ENCODE measurements at places on chromosomes 1 and 21. TPM values are rescaled to one million over a fixed set of nuclear protein-coding genes. Genes with fewer than 3 reads are reported as not detected.

DNA sequence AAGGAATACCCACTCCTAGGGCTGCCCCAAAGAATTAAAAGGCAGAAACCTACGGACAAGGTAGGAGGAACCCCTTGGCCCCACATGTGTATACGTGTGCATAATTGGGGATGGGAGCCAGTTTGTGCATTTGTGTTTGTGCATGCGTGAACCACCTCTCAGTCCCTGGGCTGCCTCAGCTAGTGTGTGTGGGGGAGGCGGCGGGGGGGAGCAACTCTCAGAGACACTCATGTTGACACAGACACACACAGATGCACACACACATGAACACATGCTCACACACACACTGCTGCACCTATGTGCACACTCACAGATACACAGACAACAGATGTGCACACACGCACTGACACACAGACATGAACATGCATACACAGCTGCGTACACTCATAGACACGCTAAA lies 5.1 kb downstream of the LDLRAD1 start:
- DNase-seq, result no peak
- H3K4me3 ChIP-seq, result no peak overlapping the region
- no peaks in the 10 kb centered on the region for H3K4me1 ChIP-seq
- peaks cover 6% of the 10 kb centered on the region for H3K27me3 ChIP-seq
- H3K27ac ChIP-seq, result no peak overlapping the region

DNA sequence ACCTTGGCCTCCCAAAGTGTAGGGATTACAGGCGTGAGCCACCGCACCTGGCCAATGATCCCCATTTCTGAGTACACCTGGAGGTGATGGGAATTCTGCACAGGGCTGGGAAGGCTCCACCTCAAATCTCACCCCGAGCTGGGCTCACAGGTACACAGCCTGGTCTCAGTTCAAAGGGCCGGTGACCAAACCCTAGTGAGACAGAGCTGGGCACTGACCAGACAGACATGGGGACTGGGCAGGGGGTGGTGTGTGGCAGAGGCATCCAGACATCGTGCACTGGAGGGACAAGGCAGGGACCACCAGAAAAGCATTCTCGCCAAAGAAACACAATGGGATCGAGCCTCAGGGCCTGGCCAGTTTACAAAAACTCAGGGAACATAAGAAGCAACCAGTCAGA lies 17.2 kb downstream of the LSS start:
- H3K27ac ChIP-seq, result no peak overlapping the region
- H3K36me3 ChIP-seq, result no peaks in the 10 kb centered on the region
- DNase-seq, result no peak
- no peak overlapping the region for H3K4me3 ChIP-seq

DNA sequence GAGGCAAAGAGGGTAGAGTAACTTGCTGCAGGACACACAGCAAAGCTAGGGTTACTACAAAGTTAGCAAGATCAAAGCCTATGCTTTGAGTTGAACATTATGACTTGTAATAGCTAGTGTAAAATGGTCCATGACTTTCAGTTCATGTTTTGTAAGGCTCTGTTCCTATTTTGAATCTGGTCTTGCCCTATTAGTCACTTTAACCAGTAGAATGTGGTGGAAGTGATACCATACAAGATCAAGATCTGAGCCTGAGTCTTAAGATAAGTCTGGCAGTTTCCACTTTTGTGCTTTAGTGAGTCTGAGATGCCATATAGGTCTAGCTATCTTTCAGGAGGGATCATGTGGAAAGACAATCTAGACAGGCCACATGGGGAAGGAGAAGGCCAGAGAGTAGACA lies 282.1 kb upstream of the BRINP3 start:
- DNase-seq, result no peak
- no peaks in the 10 kb centered on the region for H3K36me3 ChIP-seq
- no peaks in the 10 kb centered on the region for H3K4me1 ChIP-seq
- no peak overlapping the region for H3K27ac ChIP-seq
- no peaks in the 10 kb centered on the region for H3K27me3 ChIP-seq

- DNase-seq, result no peak
- H3K36me3 ChIP-seq, result no peaks in the 10 kb centered on the region
- peaks cover 9% of the 10 kb centered on the region for H3K4me1 ChIP-seq
- H3K27ac ChIP-seq, result no peak overlapping the region
These were observed 34.8 kb upstream of the RNF187 start for GRCh38 chr1:228452194-228453021.

- no peak for DNase-seq
- no peaks in the 10 kb centered on the region for H3K4me1 ChIP-seq
- H3K36me3 ChIP-seq, result peaks cover 11% of the 10 kb centered on the region
- H3K27ac ChIP-seq, result no peak overlapping the region
- no peaks in the 10 kb centered on the region for H3K27me3 ChIP-seq
These were observed 61.3 kb downstream of the XKR8 start for GRCh38 chr1:28021064-28021463.

- no peaks in the 10 kb centered on the region for H3K27me3 ChIP-seq
- H3K27ac ChIP-seq, result peak overlapping the region; percentile 58
- peak; percentile 61 for DNase-seq
These were observed 10.2 kb downstream of the JAK1 start for GRCh38 chr1:64956010-64956640.

DNA sequence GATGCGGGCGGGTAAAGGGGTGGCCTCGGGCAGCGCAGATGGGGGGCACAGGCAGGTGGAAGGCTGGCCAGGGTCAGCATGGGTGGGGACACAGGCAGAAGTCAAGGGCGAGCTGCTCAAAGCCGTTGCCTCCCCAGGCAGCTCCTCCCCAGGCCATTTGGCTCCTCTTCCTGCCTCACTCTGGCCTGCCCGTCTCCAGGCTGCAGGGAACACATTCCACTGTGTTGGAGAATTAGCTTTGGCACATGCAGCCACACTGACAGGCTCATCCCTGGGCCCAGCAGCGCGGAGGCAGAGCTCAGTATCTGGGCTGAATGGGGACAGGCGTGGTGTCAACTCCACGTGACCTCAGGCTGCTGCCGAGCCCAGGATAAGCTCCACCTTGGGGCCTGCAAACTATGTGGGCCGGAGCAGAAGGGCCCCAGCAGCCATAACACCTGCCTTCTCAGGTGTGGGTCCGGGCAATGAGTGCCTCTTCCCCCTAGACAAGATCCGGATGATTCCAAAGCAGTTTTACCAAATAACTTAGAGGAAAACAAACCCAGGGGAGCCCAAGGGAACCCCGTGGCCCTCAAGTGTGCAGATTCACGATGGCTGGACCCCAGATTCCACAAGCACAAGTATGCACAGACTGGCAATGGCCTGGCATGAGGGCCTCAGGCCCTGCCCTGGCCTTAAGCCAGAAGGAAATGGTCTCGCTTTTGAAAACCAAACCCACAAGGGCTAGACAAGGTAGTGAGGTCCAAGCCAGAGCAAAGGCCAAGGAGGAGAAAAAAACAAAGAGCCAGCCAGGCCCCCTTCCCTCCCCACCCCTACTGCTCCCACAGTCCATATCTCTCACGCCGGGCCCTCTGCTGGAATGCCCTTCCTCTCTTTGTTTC lies 40.2 kb downstream of the HSPG2 start:
- peaks cover 22% of the 10 kb centered on the region for H3K36me3 ChIP-seq
- DNase-seq, result peak; percentile 80
- peak overlapping the region; percentile 96 for H3K27ac ChIP-seq
- no peak overlapping the region for H3K4me3 ChIP-seq

GRCh38 chr1:231879296-231879695 lies 252.7 kb downstream of the DISC1 start:
- H3K27ac ChIP-seq, result no peak overlapping the region
- no peak overlapping the region for H3K4me3 ChIP-seq
- H3K36me3 ChIP-seq, result no peaks in the 10 kb centered on the region
- no peaks in the 10 kb centered on the region for H3K27me3 ChIP-seq

DNA sequence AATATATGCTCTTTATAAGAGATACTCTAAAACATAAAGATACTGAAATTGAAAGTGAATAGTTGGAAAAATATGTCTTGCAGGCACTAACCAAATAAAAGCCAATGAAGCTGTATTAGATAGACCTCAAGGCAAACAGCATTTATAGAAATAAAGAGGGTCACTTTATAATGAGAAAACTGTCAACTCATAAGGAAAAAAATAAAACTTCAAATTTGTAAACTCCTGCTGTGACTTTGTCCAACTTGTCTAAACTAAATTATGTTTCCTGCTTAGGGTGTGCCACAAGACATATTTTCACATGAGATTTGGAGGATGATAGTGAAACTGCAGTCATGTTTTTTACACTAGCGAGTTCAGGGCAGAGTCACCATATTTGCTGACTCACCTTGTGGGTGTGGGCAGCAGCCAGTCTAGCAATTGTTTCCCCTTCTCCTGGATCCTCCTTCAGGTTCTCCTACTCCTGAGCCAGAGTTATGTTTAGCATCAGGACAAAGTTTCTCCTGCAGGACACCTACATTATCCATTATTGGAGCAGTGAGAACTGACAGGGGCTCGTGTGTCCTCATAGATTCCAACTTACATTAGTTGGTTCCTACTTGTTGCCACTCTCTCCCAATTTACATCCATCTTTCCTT lies 43.8 kb downstream of the CD53 start:
- peaks cover 11% of the 10 kb centered on the region for H3K4me1 ChIP-seq
- no peaks in the 10 kb centered on the region for H3K27me3 ChIP-seq
- H3K27ac ChIP-seq, result no peak overlapping the region
- H3K36me3 ChIP-seq, result no peaks in the 10 kb centered on the region
- peak; percentile 57 for DNase-seq

DNA sequence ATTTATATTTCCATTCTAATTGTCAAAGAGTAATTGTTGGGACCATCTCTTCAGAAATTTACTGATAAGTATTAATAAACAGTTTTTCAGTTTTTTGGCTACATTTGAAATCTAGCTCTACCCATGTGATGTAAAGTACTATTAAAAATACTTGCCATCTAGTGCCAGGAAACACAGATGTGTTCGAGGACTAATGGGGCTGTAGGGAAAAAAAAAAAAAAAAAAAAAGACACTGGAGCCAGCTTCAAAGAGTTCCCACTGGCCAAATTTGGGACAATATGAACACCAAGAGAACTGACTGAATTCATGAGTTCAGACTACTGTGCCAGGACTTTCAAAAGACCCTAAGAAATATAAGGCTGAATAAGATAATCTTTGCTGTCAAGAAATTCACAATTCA lies 65.2 kb upstream of the GFI1 start:
- H3K36me3 ChIP-seq, result no peaks in the 10 kb centered on the region
- H3K4me1 ChIP-seq, result no peaks in the 10 kb centered on the region
- H3K4me3 ChIP-seq, result no peak overlapping the region
- DNase-seq, result no peak
- no peak overlapping the region for H3K27ac ChIP-seq

DNA sequence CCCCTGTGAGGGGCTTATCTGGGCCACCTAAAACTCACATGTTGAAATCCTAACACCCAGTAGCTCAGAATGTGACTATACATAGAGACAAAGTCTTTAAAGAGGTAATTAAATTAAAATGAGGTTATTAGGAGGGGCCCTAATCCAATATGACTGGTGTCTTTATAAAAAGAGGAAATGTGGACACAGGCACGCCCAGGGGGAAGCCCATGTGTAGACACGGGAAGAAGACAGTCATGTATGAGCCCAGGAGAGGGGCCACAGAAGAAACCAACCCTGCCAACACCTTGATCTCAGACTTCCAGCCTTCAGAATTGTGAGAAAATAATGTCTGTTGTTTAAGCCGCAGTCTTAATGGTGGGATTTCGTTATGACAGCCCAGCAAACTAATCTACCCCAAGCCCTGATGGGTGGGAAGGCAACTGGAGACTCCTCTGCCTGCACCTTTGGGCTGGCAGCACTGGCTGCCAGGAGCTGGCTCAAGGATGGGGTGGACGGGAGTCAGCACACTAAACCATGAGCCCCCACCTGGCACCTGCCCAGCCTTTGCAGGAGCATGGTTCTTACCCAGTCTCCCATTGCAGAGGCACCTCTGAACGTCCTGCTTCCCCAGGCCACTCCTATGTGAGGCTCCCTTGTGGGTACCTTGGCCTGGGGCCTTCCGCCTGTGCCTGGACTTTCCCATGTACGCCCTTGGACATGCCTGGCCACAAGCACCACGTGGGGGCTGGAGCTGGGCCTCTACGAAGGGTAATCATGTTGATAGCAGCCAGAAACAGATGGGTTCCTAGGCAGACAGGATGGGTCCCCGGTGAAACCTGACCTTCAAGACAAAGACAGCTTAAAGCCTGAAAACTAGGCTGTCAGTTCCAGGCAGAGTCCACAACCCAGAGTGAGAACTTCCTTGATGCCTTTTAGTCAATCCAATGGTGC lies 57.1 kb upstream of the DMRTB1 start:
- DNase-seq, result no peak
- H3K27ac ChIP-seq, result no peak overlapping the region
- H3K4me1 ChIP-seq, result no peaks in the 10 kb centered on the region

DNA sequence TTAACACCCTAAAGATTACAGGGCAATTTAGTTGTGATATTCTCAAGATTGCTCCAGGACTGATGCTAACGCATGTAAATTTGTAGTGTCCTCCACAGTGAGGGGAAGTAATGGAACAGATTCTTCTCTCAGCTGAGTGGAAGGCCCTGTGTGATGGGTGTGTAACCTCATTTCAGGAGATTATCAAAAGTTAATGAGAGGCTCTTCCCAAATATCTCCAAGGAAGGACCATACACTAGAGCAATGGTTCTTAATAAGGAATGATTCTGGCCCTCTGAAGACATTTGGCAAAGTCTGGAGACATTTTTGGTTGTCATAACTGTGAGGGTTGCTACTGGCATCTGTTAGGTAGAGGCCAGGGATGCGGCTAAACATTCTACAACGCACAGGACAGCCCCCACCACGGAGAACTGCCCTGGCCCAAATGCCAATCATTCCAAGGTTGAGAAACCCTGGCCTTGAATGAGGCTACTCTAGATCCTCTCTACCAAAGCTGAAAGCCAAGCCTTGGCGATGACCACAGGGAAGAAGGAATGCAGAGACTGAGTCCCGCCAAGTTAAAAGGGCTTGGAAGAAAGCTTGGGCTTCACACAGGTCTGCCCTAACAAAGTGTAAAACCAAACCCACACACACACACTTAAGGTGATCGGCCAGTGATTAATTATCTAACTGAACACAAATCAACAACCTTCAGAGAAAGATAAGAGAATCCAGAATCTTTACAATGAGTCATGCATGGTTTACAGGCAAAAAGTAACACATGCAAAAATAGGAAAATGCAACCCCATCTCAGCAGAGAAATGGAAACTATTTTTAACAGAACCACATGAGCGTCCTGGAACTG lies 135.8 kb downstream of the SYF2 start:
- H3K27me3 ChIP-seq, result peaks cover 32% of the 10 kb centered on the region
- no peak overlapping the region for H3K27ac ChIP-seq
- H3K4me1 ChIP-seq, result no peaks in the 10 kb centered on the region
- H3K4me3 ChIP-seq, result no peak overlapping the region

The MYBPHL gene
- total RNA-seq, result not detected

The PDPN gene
- total RNA-seq, result 0.25 TPM

The LINGO4 gene
- total RNA-seq, result not detected

Data from GM23248 (cell line).